ENCODE measurements at places on chromosomes 4 and X.

DNA sequence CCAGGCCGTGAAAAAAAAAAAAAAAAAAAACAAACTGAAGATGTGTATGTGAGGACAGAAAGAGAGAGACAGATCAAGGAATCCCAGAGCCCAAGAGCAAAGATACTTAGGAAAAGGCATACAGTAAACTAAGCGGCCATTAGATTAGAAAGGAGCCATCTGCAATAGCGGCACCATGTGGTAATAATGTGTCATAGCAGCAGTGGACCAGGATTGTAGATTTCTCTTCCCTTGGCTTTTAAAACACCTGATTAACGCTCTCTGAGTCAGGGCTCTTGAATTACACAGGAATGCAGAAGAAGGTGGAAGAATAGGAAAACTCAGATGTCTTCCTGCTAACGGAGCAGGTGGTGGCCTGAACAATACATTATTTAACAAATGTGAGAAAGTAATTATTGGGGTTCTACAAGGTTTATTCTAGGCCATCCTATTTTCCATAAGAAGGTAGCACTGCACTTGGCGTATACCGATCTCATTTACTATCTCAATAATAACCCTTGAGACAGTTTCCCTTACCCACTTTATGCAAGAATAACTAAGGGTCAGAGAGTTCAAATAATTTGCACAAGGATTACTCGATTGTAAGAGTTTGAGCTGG lies 182.7 kb downstream of the KCNIP4 start:
- no peak for DNase-seq

DNA sequence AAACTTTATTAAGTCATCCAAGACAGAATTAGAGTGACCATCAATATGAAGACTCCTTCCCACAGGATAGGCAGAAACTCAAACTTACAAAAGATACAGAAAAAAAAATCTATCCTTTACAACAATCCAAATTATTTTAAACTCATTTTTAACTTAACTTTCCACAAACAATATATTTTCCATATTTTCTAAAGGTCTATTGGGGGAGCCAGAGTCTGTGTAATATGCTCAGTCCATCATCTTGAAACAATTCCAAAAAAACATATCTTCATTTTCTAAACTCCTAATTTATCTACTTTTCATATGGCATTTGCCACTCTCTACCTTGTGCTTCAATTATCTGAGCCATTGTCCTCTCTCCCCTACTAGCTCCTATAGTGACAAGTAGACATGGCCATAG lies 378.1 kb downstream of the PDGFC start:
- no peak for DNase-seq

- no peak for DNase-seq
Measured at GRCh38 chr4:138909587-138909986, 106.0 kb upstream of the NOCT start.

DNA sequence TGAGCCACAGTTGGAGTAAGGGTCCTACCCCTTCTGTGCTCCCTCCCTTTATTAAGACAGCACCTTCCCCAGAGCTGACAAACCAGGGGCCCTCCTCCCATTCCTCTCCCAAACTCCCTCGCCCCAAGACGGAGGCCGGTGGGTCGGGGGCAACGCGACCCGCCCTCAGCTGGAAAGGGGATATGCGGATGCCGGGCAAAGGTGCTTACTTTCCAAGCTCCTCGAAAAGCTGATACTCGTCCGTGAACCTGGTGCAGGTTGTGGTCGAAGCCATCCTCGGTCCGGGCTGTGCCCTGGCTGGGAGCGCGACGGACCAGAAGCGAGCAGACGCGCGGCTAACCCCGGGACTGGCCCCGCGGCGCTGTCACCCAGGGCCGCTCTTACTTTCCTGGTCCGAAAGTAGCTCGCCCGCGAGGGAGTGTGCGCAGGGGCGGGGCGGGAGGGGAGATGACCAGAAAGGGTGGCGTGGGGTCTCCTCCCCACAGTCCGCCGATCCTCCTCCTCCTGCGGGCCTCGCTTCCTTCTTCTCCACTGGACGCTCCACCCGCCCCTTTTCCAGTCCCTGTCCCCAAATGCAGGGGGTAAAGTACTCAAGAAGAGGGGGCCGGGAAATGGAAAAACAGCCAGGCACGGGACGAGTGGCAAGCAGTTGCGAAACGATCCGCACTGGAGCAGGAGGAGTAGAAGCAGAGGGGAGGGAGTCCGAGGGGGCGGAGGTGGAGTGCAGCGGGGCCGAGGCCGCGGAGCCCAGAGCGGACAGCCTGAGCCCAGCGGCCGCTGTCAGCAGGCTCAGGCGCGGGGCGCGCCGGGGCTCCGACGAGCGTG lies 531 bp downstream of the CAMK2D start:
- no peak for DNase-seq

DNA sequence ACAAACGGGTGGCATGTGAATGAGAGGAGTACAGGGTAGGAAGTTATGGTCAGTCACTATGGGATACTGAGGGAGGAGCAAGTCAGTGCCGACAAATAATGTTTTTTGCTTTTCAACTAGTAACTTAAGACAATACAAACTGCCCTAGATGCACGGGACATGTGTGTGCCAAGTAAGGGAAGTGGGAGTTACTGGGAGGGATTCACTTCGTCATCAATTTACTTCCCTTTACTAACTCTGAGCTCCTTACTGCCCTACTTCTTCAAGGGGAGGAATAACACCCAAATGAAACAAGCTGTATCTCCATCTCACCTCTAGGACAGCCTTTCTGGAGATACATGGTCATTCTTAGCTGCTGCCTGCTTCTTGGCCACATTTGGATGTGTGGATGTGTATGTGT lies 97.7 kb downstream of the DGKK start:
- DNase-seq: no peak

- DNase-seq: no peak
Measured at GRCh38 chr4:109149836-109150235, 152.6 kb downstream of the COL25A1 start.

GRCh38 chr4:181350615-181351415 lies 892.4 kb upstream of the TENM3 start:
- DNase-seq: no peak

GRCh38 chr4:39977489-39978377 lies at the start of gene PDS5A:
TSS of gene PDS5A (minus strand) at chr4:39977911. CDS start at chr4:39976577, 1,334 bp downstream.
- peak; percentile 62 for DNase-seq

DNA sequence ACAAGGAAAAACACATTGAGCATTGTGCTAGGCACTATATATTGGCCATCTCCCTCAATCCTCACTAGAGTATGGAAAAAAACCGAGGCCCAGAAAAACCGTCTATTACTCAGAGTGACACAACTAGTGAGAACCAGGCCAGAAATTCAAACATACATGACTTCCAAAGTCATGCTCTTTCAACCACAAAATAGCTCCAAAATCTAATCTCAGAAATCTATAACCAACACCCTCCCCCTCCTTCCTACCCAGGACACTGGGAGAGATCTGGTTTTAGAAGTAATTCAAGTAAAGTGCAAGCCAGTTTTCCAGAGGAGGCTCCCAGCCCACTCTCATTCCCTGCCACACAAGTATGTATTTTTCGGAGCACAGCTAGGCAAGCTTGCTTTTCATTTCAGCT lies 7.6 kb downstream of the HS3ST1 start:
- DNase-seq: no peak

DNA sequence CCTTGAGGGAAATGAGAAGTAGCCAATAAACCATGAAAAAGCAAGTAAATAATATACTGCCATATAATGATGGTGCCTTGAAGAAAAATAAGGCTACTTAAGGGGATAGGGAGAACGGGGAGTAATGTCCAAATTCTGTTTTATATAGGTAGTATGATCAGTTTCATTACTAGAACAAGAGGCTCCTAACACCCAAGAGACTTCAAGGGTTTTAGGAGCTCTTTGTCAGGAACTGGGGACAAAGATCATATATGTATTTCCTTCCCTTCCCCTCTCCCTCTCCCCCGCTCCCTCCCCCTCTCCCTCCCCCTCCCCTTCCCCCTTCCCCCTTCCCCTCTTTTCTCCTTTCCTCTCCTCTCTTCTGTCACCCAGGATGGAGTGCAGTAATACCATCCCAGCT lies 127.3 kb downstream of the PTPN13 start:
- DNase-seq: no peak

- DNase-seq: no peak
Measured at GRCh38 chrX:41127477-41128192, 42.4 kb downstream of the USP9X start.

- DNase-seq: no peak
Measured at GRCh38 chr4:93063325-93063724, 759.6 kb downstream of the GRID2 start.

Data from smooth muscle cell of the brain vasculature (primary cell).